NCI-H524 (cell line): ENCODE measurements at places on chromosomes 5 and 9.

- DNase-seq: no peak
These were observed 137.0 kb downstream of the RXRA start for GRCh38 chr9:134463280-134463679.

- DNase-seq: no peak
These were observed 93.2 kb downstream of the GCNT1 start for GRCh38 chr9:76552181-76552580.

GRCh38 chr5:93311881-93312280 lies 269.1 kb downstream of the NR2F1-AS1 start:
- DNase-seq: no peak

- no peak for DNase-seq
These were observed 63.2 kb downstream of the PRRT1B start for GRCh38 chr9:131608493-131609037.

GRCh38 chr5:154611341-154611767 lies 133.3 kb upstream of the HAND1 start:
- DNase-seq: no peak

DNA sequence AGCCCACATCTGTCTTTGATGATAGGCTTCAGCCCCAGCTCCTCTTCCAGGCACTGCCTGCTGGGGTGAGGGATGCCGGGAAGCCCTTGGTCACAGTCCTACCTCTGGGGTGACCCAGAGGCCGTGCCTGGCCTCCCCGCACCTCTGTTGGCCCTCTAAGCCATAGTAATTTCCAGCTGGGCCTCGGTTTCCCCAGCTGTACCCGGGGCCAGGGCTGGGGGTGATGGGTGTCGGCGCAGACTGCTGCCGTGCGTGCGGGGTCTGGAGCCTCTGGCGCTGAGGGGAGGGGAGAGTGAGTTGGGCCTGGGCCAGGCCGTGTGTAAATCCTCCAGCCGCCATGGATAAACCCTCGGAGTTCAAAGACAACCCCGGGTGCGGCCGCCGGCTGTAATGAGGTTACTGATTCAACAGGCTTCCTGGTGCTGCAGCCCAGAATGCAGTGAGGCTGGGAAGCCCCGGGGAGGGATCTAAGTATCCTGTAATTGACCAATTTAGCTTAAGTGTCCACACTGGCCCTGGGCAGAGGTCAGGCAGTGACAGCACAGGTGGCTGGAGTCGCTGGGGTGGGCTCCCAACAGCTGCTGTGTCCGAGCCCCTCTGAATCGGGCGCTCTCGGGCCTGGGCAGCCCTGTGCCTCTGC lies 7.1 kb downstream of the RXRA start:
- no peak for DNase-seq

DNA sequence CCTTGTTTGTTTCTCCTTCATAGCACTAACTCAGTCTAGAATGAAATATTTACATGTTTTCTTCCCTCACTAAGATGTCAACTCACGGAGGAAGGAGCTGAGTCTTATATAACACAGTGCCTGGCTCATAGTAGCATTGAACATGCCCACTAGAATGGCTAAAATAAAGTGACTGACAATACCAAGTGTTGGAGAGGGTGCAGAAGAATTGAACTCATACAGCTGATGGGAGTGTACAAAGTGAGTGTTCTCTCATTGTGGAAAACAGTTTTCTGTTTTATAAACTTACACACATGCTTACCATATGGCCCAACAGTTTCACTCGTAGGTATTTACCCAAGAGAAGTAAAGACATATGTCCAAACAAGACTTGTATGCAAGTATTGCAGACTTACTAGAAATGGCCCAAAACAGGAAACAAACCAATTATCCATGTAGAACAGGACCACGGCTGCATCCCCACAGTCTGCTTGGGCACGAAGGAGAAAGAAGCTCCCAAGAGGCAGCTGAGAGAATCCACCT lies 87.5 kb downstream of the PPARGC1B start:
- no peak for DNase-seq

DNA sequence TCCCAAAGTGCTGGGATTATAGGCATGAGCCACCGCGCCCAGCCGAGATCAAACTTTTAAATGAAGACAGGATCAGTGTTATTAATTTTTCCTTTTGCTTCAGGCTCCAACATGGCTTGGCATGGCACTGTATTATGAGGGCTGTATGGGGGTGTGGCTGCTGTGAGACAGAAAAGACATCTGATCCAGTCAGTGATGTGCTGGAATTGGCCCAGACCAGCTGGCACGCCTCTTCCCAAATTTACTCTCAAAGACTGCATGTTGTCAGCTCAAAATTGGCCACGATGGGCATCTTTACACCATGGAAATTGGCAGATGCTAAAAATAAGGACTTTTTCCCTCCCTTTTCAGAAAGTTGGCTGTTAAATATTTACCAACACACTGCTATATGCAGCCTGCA lies 12.1 kb upstream of the COL27A1 start:
- DNase-seq: peak; percentile 23

GRCh38 chr9:128677794-128678193 lies 11.2 kb upstream of the SET start:
- no peak for DNase-seq

- DNase-seq: no peak
These were observed 8.5 kb downstream of the NR6A1 start for GRCh38 chr9:124762633-124763032.

GRCh38 chr5:180484813-180485212 lies 9.4 kb upstream of the CNOT6 start:
- no peak for DNase-seq

DNA sequence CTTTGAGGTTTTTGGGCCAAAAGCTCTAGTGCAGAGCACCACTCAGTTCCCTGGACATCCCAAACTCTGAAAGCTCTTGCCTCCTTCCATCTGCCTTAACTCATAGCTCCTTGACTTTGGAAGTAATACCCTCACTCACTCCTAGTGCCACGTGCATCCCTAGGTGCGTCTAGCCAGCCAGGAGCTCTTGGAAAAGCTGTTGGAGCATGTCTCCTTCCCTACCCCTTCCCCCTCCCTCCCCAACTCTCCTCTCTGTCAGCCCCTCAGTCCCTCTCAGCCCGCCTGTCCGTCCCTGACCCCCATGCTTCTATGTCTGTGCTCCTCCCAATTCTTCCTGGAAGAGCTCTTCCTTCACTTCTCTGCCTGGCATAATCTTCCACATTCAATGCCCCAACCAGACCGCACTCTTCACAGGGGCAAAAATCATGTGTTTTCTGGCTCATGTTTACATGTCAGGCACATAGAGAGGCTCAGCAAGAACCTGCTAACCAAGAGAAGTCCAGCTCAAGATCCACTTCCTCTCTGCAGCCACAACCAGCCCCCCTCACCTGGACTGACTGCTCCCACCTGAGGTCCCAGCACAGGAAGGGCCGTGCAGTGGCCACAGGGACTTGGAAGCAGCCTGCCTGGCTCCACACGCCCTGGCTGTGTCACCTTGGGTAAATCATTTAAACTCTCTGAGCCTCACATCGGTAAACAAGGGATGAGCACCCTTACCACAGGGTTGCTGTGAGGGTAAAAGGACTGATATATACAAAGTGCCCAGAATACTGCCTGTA lies 58.4 kb downstream of the WHRN start:
- DNase-seq: no peak

GRCh38 chr5:76710991-76711390 lies 4.9 kb upstream of the F2R start:
- no peak for DNase-seq
